SJSA1 (cell line): ENCODE measurements at places on chromosomes 2 and 18. TPM values are rescaled to one million over a fixed set of nuclear protein-coding genes. Genes with fewer than 3 reads are reported as not detected.
A peak's percentile ranks its signal among the peaks of the same experiment; 100 is the strongest.

DNA sequence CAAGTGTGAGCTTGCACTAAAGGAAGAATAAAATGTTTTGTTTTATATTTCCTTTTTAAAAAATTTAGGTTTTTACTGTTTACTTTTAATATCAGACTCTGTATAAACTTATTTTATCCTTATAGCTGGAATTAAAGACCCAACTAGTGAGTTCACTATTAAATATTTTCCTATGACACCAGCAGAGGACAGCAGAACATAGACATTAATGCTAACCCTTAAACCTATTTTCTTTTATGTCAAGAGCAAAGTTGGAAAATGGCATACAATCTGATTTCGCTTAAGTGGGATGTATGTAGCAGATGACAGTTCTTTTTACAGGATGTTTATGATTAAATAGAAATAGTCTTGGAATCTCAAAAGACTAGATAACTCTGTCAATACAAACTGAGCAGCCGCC, 188.2 kb upstream of the XIRP2 start:
- H3K4me1 ChIP-seq: no peaks in the 10 kb centered on the region
- H3K36me3 ChIP-seq: no peaks in the 10 kb centered on the region
- DNase-seq: no peak
- H3K27ac ChIP-seq: no peak overlapping the region
- no peak overlapping the region for H3K4me3 ChIP-seq
- no peaks in the 10 kb centered on the region for H3K27me3 ChIP-seq

The CDH7 gene
- not detected in 2 replicates for total RNA-seq

DNA sequence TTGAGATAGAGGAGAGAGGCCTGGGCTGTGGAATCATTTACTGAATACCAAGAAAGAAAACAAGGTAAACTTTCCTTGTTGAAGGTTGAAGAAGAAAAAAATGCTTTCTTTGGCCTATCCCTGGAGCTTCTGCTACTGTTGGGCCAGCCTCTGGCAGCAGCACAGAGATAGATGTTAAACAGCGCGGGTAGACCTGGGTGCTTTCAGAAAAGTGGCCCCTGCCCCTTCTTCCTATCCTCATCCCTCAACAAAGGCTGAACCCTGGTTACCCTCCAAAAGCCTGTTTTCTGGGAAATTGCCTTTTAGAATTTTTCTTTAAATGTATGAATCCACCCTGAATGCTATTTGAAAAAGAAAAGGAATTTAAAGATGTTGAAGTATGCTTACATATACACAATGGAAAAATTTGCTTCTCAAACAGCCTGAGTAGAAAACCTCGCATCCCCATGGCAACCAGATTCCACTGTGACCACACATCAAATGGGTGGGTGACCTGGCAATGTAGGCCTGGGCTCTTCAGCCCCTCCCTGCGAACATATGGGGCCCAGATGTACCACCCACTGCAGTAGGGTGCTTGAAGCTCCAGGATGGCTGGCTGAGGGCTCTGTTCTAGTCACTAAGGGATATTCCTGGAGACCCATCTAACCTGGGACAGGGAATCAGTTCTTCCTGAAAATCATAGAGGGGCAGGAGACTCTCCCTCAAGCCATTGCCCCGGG, 23.4 kb upstream of the CHRNA1 start:
- peaks cover 44% of the 10 kb centered on the region for H3K4me1 ChIP-seq
- no peak overlapping the region for H3K4me3 ChIP-seq
- no peaks in the 10 kb centered on the region for H3K27me3 ChIP-seq
- H3K27ac ChIP-seq: peak overlapping the region; percentile 97
- no peaks in the 10 kb centered on the region for H3K36me3 ChIP-seq

The M1AP gene
- not detected in 2 replicates for total RNA-seq

The CCDC121 gene
- total RNA-seq: 2.4 and 2.9 TPM in 2 replicates

The WIPF1 gene
- total RNA-seq: 20.8 and 28.3 TPM in 2 replicates

The RBM43 gene
- total RNA-seq: 1.7 and 3.7 TPM in 2 replicates

The RSAD2 gene
- not detected in 2 replicates for total RNA-seq

The TEX44 gene
- not detected in 2 replicates for total RNA-seq
